ENCODE measurements at places on chromosomes 16 and 17.

GRCh38 chr17:801660-802059 lies 19.5 kb downstream of the MRM3 start:
- DNase-seq: no peak

GRCh38 chr16:75938818-75939217 lies 212.5 kb upstream of the CPHXL start:
- DNase-seq: no peak

GRCh38 chr17:28715217-28715616 lies 2.5 kb downstream of the RAB34 start:
- DNase-seq: no peak

GRCh38 chr17:42759982-42760651 lies 910 bp upstream of the RAMP2 start:
- no peak for DNase-seq

- DNase-seq: no peak
These were observed 133.3 kb downstream of the PARN start for GRCh38 chr16:14496786-14497185.

GRCh38 chr17:55571095-55571494 lies 59.8 kb upstream of the SMIM36 start:
- no peak for DNase-seq

GRCh38 chr16:11484691-11485258 lies 101.9 kb downstream of the LITAF start:
- no peak for DNase-seq

- no peak for DNase-seq
These were observed 15.4 kb downstream of the CNOT1 start for GRCh38 chr16:58614212-58614611.

DNA sequence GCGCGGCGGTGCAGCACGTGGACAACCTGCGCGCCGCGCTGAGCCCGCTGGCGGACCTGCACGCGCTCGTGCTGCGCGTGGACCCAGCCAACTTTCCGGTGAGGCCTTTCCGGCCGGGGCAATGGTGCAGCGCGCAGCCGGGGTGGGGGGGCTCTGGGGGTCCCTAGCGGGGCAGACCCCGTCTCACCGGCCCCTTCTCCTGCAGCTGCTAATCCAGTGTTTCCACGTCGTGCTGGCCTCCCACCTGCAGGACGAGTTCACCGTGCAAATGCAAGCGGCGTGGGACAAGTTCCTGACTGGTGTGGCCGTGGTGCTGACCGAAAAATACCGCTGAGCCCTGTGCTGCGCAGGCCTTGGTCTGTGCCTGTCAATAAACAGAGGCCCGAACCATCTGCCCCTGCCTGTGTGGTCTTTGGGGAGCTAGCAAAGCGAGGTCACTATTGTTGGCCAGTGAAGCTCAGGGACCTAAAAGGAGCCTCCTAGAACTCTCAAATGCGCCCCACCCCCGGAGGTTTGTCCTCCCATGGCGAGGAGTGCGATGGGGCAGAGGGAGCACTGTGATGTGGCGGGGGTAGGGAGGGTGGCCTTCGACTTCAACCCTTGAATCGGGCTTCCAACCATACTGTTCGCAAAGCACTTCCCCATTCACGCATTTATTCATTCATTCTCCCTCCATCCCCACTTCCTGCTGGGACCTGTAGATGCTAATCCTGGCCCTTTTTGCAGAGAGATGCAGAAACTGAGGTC lies 770 bp downstream of the HBM start:
- no peak for DNase-seq
